ENCODE measurements at places on chromosomes 1 and 21.

DNA sequence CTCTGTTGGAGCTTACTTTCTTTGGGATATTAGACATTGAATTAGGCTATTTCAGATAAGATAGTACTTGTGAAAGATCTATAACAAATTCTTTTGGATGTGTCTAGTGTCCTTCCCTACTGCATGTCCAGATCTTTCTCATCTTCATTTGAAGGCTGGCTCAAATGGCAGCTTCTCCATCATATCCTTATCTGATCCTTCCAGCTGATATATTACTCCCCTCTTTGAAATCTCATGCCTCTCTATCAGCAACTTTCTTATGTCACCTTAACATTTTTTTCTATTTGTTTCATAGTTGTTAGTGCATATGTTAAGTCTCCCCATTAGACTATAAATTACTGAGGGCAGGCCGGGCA is 17.5 kb downstream of the CAP1 start:
- no peak for DNase-seq

DNA sequence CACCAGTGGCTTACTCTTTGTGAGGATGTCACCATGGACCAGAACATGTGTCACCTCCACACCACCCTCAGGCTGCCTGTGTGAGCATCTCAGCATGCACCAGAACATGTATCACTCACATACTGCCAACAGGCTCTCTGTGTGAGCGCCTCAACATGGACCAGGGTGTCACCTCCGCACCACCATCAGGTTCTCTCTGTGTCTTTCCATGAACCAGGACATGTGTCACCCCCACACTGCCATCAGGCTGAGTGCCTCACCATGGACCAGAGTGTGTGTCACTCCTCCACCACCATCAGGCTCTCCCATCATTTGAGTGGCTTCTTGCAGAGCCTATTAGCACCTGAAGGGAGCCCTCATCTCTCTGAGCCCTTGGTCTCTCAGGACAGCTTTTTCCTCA is 125.2 kb downstream of the ZNF648 start:
- DNase-seq = no peak

GRCh38 chr1:171113382-171113781 is 22.7 kb downstream of the FMO3 start:
- DNase-seq = no peak

DNA sequence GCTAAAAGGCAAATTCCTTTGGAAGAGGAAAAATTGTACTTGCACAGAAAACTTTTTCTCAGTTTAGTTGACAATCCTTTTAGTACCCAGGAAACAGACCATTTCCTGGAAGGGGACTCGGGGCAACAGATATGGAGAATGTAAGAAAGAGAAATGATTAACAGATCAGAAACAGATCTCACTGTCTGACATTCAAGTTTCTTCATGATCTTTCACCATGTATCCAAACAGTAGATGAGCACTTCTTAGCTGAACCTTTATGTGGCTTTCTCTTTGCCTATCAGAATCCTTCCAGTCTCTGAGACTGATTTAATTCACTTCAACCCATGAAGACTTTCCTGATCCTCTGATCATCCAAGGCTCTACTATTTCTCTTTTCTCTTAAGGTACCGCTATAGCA is 2.7 kb downstream of the TTLL7 start:
- DNase-seq = no peak

GRCh38 chr1:200392625-200393185 is 17.1 kb downstream of the ZNF281 start:
- DNase-seq = no peak

- DNase-seq = no peak
Observed at GRCh38 chr1:151553659-151554058, 13.6 kb downstream of the TUFT1 start.

GRCh38 chr1:44594871-44595735 is 79.2 kb downstream of the TMEM53 start:
- no peak for DNase-seq

GRCh38 chr1:221783936-221784335 is 42.0 kb upstream of the DUSP10 start:
- DNase-seq = no peak

DNA sequence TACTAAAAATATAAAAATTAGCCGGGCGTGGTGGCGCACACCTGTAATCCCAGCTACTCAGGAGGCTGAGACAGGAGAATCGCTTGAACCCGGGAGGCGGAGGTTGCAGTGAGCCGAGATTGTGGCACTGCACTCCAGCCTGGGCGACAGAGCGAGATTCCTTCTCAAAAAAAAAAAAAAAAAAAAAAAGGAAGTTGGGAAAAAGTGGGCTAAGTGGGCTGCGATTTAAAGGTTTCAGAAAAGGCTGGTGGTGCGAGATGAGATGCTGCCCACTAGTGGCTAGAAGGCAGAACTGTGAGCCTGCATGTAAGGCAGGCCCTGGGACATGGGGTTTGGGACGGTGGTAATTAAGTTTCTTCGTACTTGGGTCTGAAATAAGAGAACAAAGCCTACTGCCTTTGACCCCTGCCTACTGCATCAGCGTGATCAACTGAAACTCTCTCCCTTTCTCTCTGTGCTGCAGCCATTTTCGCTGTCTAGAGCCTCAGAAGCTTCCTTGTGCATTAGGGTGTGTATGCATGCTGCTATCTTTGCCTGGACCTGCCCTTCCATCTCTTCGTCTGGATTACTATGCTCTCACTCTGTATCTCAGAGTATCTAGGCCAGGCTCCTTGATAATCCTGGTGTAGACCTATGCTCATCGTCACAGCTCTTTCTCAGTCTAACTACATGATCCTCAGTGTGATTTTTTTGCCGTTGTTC is 12.4 kb downstream of the FMOD start:
- peak; percentile 45 for DNase-seq

DNA sequence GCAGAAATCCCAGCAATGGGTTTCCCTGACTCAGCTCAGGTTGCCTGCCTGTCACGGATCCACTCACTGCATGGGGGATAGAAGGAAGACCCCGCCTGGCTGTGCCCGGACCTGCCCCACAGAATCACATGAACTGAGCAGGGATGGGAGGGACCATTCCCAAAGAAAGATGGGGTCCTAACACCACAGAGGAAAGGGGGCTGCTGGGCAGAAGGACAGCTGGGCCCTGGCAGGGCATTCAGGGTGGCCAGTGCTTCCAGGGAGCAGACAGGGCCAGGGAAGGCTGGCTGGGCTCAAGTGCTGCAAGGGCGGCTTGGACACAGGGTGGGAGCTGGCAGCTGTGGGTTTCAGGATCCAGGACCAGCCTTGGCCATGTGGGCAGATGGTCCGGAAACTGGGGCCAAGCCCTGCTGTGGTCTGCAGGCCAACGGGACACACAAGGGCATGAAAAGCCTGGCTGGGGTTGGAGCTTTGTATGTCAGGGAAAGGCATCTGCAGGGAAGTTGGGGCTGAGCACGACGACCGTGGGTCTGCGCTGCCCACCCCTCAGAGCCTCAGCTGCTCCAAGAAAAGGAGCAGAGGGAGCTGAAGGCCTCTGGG is 723.9 kb downstream of the PTPRU start:
- DNase-seq = no peak

GRCh38 chr1:234545517-234546386 is 64.2 kb downstream of the IRF2BP2 start:
- no peak for DNase-seq

- DNase-seq = no peak
Observed at GRCh38 chr1:234440348-234440747, 38.6 kb downstream of the TARBP1 start.

DNA sequence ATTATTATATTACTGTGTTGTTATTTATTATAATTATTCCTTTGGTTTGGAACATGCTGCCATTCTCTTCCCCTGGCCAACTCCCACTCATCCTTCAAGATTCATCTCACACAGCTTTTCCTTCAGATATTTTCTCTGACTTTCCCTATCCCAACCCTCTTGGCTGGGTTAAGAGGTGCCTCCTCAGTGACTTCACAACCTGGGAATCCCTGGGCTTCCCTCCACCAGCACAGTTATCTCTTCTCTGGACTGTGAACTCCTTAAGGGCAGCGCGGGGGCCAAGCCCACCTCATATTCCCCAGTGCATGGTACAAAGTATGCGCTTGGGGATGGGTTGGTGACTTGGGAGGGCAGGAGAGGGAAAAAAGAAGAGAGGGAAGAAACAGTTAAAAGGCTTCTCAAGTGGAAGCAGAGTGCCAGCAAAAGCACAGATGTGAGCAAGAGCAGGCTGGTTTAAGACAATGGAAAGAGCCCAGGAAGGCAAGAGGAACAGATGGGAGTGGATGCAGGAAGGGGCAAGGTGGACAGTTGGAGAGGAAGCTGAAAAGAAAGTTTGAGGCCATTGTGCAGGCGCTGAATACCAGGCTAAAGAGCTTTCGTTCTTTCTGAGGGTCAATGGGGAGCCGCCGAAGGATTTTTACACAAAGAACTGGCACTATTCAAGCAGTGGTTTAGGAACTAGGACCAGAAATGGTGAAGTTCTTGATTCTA is 132.3 kb downstream of the BEND5 start:
- DNase-seq = no peak

DNA sequence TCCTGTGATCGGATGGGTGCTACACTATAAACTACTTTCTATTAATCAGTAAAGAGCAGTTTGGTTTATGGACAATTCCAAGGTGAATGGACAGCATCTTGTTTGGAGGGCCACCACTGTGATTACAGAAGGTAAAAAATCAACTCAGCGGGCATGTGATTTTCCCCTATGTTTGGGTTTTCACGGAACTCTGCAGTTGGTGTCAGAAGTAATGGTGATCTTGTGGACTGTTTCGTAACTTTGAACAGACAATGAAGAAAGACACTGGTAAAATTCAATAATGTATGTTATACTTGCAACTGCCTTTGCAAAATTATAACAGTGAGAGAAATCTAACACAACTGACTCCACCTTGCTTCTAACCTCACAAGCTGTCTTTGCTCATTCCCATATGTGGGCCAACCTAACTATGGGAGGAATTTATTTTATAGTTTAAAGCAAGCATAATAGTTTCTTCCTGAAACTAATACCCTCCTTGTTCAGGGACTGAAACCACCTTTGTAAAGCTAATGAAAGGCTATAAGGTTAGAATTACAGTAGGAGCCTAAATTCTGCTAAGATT is 53.2 kb downstream of the TRIM33 start:
- DNase-seq = no peak

GRCh38 chr1:44251989-44252671 is 38.9 kb downstream of the DMAP1 start:
- DNase-seq = no peak

DNA sequence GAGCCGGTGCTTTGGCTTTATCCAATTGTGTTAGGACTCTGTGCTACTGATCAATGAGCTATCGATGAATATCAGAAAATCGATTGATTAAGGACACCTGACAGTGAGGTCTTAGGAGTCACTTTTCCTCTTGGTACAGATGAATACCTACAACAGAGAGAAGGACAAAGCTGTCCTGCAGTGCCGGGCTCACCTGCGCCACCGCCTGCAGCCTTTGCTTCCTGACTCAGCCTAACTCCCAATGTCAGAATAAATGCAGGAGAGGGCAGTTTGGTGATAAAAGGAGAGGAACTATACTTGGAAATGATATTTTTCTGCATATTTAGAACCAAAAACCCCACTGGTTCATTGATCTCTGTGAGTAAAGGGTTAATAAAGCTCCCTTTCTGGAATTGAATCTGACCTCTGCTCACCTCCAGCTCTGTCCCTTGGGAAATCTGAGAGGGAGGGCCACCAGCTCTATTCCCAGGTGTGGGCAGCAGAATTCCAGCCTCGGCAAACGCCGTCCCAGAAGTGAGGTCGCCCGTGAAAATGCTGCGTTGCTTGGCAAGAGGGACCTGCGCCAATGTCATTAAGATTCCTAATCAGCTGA is 39.3 kb downstream of the POFUT2 start:
- DNase-seq = no peak

DNA sequence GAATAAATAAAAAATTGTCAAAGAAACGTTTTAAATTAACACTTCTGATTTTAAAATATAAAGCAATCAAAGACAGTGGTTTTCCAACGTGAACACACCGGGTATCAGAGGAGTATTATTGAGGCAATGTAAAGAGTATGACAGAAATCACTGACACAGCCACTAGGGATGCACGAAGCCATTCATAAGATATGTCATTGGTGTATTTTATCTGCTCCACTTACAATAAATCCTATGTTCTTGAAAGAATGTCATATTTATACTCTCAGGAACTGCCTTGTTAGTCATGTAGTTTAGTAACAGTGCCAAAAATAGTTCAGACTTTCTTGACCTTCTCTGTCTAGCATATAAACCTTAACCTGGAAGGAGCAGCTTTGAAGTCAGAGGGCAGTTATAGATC is 835.0 kb upstream of the NCAM2 start:
- DNase-seq = no peak

- peak; percentile 60 for DNase-seq
Observed at GRCh38 chr1:230191079-230191804, 124.2 kb downstream of the GALNT2 start.

- DNase-seq = no peak
Observed at GRCh38 chr1:235108185-235108593, 20.4 kb downstream of the TOMM20 start.
